ENCODE measurements at places on chromosomes 5 and 9.
A peak's percentile ranks its signal among the peaks of the same experiment; 100 is the strongest.

GRCh38 chr5:36743891-36744772, 132.4 kb upstream of the NIPBL start:
- peak; percentile 57 for DNase-seq

GRCh38 chr5:146249801-146250200, 46.4 kb downstream of the RBM27 start:
- DNase-seq: no peak

DNA sequence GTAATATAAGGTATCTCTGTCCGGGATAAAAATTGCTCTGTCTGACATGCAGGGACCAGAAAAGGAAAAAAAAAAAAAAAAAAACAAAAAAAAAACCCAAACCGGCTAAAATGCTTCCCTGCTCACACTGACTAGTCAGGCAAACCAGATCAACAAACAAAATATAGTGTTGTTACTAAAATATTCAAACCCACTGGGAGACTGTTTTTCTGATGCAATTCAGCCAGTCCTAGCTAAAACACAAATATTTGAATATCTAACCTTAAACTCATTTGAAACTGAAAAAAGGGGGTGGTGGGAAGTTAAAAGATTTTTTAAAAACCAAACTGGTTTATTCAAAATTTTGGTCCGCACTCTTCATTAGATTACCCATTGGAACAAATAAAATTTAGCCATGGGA, 61.0 kb downstream of the APBA1 start:
- DNase-seq: no peak

- no peak for DNase-seq
These were observed 27.7 kb upstream of the NSMF start for GRCh38 chr9:137486545-137487453.

DNA sequence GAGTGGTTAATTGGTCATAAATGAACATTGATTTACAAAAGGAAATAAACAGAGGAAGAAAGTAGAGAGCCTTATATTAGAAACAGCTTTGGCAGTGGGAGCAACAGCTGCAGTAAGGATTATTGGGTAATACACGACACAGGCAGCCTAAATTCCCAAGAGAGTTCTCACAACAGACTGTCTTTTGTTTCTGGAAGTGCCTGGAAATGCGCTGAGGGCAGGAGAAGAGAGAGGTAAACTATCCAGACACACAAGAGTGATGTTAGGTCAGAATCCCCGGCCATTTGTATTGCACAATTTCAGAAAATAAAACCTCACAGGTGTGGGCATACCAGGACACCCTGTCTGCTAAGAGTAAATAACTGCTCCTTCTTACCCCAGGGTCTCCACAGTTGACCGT, 450.4 kb upstream of the CTNND2 start:
- peak; percentile 4 for DNase-seq

GRCh38 chr9:3810231-3810630, 284.4 kb upstream of the RFX3 start:
- no peak for DNase-seq

GRCh38 chr5:87388129-87388528, 24.6 kb downstream of the CCNH start:
- DNase-seq: no peak

- DNase-seq: no peak
These were observed 171.2 kb downstream of the TMEM167A start for GRCh38 chr5:82905986-82906385.

Measured in muscle of arm (tissue), 14 donors.